NCI-H446 treated with DMSO at 0.1 percent for 48 hours (cell line): ENCODE measurements at places on chromosomes 6 and 20.

GRCh38 chr20:2518558-2518957 lies 9.8 kb upstream of the ZNF343 start:
- no peak for DNase-seq

- no peak for DNase-seq
Observed at GRCh38 chr6:68040312-68040778, 594.7 kb upstream of the ADGRB3 start.

- no peak for DNase-seq
Observed at GRCh38 chr6:143432588-143432987, 17.9 kb downstream of the ADAT2 start.

- DNase-seq = no peak
Observed at GRCh38 chr6:146859795-146860495, 261.2 kb downstream of the ADGB start.

DNA sequence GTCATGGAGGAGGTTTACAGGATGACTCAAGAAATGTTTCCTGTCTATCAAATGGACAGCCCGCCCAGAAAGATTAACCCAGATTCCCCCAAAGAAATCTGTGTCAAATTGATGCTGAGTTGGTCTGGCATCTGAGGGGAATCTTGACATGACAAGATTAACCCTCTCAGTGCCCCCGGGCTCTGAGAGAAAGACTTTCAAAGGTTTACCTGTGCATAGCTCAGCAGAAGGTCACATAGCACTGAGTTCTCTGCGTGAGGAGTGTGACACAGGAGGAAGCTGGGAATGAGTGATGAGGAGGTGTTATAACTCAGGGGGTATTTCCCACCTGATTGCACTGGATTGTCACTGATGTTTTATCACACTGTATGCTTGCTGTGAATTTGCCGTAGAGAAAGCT lies 601.2 kb downstream of the DHX35 start:
- no peak for DNase-seq

DNA sequence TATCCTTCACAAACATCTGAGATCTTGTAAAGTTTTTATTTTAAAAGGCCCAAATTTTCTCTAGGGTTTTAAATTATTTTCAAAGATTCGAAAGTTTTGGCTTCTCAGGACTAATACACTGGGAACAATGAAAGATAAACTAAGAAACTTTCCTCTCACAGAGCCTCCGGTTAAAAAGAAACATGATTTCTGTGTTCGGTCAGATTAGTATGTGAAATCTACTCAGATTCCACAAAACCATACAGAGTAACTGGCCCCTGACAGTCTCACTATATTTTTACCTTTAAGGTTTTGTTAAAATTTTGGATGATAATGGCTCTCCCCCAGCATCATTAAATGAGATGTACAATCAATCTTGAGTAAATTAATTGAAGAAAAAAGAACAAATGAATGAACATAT lies 471.0 kb downstream of the COL12A1 start:
- no peak for DNase-seq

DNA sequence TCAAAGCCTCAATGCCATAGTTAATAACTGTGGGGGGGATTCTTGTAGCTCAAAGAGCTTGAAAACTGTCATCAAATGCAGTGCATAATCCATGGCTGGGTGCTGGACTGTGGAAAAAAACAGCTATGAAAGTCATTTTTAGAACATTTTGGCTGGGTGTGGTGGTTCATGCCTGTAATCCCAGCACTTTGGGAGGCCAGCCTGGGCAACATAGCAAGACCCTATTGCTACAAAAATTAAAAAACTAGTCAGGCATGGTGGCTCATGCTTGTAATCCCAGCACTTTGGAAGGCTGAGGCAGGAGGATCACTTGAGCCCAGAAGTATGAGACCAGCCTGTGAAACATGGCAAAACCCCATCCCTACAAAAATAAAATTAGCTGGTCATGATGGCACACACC lies 12.2 kb downstream of the TCFL5 start:
- DNase-seq = no peak

GRCh38 chr6:106473812-106474211 lies 113.3 kb downstream of the CRYBG1 start:
- DNase-seq = no peak

DNA sequence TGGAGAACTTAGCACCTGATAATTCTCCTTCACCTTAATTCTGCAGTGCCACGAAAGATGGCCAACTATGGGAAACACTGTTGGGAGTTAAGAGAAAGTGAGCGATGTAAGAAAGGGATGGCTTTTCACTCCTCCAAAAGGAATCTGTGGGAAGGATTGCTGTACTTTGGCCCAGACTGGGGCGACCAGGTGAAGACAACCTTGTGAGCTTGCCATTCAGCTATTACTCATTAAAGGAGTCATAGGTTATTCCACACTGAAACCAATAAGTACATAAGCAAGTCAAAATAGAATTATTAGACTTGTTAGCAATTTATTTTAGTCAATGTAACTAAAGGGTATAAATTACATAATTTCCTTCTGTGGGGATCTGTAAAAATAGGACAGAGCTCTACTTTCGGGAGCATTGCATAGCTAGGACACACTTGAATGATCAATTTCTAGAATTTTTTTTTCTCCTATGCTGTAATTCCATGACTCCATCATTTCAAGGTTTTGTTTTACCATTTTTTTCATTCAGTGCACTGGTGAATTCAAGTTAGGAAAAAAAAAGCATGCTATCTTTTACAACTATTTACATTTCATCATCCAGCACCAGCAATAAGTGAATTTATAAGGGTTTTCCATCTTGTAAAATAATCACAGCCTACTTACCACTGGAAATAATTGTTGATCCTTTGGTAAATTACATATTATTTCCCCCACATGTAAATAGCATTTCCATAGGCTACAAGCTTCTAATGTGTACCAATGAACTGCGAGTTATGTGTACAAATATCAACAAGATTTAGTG lies 231.7 kb downstream of the SIM1 start:
- no peak for DNase-seq

DNA sequence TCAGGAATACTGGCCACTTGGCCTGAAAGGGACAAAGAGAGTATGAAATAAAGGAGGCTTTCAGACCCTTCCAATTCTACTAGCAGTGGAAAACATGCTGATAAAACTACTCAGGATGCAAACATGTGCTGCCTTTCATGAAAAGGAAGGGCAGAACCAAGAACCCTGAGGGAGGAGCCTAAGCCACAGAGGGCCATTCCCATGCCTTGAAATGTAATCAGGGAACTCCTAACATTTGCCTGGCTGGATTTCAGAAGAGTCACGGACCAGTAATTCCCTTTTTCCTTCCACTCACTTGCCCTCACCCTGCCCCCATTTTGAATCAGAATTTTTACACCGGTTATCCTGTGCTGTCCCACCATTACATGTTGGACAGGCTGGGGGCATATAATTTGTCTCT lies 116.2 kb downstream of the LAMP5 start:
- no peak for DNase-seq

GRCh38 chr6:116476002-116476678 lies 15.0 kb downstream of the CALHM6 start:
- DNase-seq = no peak

DNA sequence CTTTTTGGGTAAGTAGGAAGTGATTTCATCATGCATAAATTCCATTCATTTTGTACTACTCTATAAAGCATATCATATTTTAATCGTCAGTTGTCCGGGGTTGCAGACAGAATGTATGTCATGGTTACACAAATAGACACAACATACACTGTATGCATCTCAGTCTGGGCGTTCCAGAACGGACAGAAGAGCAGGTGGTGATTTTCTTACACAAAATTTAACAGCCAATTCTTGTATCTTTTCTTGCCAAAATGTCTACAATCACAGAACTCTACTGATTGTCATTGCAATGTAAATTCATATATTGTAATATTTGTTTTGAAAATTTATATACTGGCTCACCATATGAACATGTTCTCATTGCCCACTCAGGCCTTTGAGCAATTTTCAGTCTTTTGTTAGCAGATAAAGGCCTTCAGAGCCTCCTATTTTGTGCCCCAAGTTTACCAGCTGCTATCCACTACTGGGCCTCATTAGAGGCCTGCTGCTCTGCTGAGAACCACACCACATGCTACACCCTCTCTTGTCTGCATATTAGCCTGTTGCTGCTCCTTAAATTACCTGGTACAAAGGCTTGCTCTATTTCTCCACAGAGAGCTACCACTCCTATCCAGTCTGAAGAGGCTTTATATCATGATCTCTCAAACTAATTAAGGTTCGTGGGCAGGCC lies 61.5 kb downstream of the PRDM13 start:
- peak; percentile 17 for DNase-seq

GRCh38 chr20:33119725-33120720 lies 40.6 kb downstream of the BPIFB4 start:
- DNase-seq = no peak

GRCh38 chr6:87357479-87358196 lies 13.0 kb downstream of the C6orf163 start:
- DNase-seq = no peak

DNA sequence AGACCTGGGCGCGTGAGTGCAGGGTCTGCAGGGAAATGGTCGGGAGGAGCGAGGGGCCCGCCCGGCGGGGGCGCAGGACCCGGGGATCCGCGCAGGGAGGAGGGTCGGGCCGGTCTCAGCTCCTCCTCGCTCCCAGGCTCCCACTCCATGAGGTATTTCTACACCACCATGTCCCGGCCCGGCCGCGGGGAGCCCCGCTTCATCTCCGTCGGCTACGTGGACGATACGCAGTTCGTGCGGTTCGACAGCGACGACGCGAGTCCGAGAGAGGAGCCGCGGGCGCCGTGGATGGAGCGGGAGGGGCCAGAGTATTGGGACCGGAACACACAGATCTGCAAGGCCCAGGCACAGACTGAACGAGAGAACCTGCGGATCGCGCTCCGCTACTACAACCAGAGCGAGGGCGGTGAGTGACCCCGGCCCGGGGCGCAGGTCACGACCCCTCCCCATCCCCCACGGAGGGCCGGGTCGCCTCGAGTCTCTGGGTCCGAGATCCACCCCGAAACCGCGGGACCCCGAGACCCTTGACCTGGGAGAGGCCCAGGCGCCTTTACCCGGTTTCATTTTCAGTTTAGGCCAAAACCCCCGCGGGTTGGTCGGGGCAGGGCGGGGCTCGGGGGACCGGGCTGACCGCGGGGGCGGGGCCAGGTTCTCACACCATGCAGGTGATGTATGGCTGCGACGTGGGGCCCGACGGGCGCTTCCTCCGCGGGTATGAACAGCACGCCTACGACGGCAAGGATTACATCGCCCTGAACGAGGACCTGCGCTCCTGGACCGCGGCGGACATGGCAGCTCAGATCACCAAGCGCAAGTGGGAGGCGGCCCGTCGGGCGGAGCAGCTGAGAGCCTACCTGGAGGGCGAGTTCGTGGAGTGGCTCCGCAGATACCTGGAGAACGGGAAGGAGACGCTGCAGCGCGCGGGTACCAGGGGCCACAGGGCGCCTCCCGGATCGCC lies 54.2 kb upstream of the HLA-A start:
- no peak for DNase-seq

- DNase-seq = no peak
Observed at GRCh38 chr6:158628542-158628941, 16.0 kb downstream of the DYNLT1 start.

DNA sequence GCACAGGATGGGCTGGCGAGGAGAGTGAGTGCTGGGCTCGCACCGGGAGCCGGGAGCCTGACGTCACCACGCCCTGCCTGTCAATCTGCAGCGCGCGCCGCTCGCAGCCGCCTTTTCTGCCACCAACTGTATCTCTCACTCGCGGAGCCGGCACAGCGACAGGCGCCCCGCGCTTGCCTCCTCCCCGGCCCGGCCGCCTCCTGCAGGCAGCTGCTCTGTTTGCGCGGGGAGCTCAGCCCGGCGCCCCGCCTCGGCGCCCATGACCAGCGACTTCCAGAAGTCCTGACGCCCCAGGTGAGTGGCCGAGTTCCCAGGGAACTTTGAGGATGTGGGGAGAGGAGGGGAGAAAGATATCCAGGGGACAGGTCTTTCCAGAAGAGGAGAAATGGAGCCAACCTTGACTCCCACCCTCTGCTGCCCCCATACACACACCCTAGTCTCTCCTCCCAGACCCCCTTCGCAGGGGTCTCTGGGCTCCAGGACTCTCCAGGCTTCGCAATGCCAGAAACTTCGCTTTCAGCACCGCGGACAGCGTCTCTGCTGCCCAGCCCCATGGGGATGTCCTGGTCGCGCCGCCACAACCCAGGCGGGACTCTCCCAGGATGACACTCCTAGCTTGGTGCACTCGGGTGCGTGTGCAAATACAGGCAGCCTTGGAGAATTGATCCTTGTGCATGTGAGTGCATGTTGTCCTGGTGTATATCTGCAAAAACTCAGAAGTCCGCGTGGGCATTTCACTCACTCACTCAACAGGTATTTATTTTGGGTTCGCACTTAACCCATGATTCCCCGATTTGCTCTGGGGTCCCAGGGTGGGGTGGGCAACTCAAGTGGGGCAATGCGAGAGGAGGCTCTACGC lies at the start of gene GPR6:
TSS of gene GPR6 (plus strand) at position 138 of the 859 bp plus-strand sequence. CDS start 802 bp downstream, outside the sequence.
- no peak for DNase-seq

- DNase-seq = no peak
Observed at GRCh38 chr6:170013815-170014214, 262.4 kb downstream of the ERMARD start.

GRCh38 chr6:14118446-14118845 lies 874 bp downstream of the CD83 start:
- DNase-seq = no peak

DNA sequence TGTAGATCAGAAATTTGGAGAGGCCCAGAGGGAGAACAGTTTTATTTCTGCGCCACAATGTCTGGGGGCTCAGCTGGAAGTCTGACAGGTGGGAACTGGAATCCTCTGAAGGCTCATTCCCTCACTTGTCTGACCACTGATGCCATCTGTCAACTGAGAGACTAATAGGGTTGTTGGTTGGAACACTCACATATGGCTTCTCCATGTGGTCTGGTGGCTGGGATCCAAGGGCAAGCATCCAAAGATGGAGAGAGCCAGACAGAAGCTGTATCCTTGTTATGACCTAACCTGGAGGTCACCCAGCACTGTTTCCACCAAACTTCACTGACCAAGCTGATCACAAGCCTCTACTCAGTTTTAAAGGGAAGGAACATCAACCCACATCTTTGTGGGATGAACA lies 117.9 kb upstream of the AKAP12 start:
- peak; percentile 4 for DNase-seq

DNA sequence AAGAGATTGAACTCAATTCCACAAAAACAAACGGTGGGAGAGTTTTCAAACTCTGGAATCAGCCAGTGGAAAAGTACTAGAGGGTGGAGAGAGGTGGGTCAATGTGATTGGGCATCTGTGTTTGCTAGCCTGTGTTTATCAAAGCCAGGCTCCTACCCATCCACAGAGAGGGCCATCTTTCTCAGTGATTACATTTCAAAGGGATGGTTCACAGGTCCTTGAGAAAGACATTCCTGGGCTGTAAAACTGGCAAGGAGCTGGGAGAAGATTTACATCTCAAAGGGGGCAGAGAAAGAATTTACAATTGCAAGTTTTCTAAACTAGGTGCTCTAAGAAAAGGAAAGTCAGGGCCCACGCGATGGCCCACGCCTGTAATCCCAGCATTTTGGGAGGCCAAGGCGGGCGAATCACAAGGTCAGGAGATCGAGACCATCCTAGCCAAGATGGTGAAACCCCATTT lies 146.8 kb upstream of the UST start:
- DNase-seq = no peak

DNA sequence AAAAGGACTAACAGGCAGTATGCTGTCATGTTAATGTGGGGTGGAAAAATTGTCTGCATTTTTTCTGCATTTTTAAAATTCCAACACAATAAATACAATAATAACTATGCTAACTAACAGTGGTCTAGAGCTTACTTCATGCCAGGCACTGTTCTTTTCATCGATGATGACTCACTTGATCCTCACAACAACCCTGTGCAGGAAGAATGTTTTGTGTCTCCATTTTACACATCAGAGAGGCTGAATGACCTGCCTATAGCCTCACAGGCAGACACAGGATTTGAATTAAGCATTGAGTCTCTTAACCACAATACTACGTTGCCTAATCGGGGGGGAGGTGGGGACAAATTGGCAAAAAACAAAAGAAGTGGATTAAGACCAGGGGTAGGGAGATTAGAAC lies 26.9 kb upstream of the FANCE start:
- DNase-seq = no peak
